ENCODE measurements at places on chromosomes 6 and 20.

DNA sequence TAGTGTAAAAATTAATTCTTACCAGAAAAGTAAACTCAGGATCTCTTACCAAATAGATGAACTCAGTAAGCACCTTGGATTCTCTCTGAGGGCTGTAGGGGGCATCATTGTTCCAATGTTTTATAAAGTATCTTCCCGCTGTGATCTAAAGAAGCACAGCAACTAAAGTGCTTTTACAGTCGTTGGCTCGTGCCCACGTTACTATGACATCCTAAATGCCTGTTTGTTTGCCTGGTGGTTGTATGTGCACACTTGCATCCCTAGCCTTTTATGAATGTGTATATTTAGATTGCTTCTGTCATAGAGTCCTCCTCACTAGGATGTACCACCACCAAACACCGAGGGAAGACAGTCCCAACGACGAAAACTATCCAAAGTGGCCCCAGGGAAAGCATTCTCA, 34.5 kb downstream of the SLX4IP start:
- DNase-seq = peak; percentile 89

GRCh38 chr20:59648466-59649070, 44.2 kb downstream of the PHACTR3 start:
- no peak for DNase-seq

GRCh38 chr6:31690231-31691077, 9.6 kb upstream of the LY6G5C start:
- DNase-seq = no peak

DNA sequence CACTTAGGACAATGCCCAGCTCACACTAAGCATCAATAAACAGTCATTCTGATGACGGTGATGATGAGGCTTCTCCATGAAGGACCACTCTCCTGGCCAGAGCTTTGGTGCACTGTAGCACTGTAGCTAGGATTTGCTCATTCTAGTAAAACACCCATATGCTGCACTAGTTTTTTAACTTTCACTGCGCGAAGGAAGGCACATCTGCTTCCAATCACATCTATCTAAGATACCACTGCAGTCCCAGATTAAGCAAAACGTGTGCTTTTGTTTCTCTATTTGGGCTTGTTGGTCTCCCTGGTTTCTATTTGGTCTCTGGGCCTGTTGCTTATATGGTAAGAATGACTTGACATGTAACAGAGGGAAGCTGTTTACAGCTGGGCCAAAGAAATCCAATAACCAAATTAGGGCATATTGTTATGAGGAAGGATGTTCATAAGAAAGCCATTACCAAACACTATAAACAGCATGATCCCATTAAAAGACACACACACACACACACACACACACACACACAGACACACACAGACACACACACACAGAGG, 62.4 kb downstream of the FAM229B start:
- DNase-seq = peak; percentile 39

- DNase-seq = no peak
Measured at GRCh38 chr20:19396460-19397081, 184.1 kb downstream of the SLC24A3 start.

GRCh38 chr6:68256391-68256790, 378.7 kb upstream of the ADGRB3 start:
- DNase-seq = no peak

- no peak for DNase-seq
Measured at GRCh38 chr6:167797476-167798265, 29.0 kb upstream of the AFDN start.

GRCh38 chr6:90485635-90486277, 101.1 kb downstream of the MAP3K7 start:
- no peak for DNase-seq

DNA sequence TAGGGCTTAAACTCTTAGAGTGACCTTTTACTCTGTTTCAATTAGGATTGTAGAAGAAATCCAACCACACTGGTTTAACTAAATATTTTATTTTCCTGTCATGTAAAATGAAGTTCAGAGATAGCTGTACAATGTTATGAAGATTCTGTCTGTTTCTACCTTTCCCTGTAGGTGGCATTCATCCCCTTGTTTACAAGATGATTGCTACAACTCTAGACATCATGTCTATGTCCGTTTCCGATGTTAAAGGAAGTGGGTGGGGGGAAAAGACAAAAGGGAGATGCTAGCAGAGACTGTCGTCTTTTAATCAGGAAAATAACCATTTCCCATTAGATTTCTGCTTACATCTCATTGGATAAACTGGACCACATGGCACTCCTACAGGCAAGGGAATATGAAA, 30.9 kb upstream of the RIMS1 start:
- DNase-seq = no peak

- no peak for DNase-seq
Measured at GRCh38 chr6:54579011-54579410, 267.6 kb upstream of the FAM83B start.

DNA sequence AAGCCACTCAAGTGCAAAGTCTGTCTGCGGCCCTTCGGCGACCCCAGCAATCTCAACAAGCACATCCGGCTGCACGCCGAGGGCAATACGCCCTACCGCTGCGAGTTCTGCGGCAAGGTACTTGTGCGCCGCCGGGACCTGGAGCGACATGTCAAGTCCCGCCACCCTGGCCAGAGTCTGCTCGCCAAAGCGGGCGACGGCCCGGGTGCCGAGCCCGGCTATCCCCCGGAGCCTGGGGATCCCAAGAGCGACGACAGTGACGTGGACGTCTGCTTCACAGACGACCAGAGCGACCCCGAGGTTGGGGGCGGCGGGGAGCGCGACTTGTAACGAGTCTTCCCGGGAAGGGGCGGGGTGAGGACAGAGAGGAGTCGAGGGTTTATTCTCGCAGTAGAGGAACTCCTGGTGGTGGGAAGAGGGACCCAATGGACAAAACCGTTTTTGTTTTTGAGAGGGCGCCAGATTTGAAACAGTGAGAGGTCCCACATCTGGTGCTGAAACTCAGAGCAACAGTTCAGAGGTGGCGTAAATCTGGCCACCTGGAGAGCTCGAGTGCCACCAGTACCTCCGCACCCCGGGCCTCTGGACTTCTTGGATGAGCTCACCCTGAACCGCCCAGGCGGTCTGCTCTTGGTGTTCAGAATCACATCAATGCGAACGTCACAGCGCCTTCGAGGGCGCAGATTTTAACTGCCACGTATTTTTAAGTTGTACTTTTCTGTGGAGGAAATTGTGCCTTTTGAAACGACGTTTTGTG, 8.0 kb downstream of the PRDM13 start:
- no peak for DNase-seq

DNA sequence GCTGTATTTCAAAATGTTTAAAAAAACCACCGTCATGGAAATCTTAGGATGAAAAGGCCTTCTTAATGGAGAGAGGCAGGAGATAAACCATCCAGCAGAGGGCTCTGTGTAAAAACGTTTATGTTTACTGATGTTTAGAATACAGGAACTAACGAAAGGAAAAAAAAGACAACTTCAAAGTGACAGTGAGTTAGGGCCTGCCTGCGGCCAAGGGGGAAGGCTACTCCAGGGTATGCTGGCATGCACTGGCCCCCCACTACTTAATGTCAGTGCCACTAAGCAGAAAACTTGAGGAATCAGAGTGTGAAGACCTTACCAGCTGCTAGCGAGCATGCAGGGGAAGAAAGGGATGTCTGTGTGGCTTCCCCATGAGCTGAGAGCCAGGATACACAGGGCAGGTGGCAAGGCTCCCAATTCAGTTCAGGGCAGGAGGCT, 47.7 kb downstream of the AKAP7 start:
- peak; percentile 27 for DNase-seq

DNA sequence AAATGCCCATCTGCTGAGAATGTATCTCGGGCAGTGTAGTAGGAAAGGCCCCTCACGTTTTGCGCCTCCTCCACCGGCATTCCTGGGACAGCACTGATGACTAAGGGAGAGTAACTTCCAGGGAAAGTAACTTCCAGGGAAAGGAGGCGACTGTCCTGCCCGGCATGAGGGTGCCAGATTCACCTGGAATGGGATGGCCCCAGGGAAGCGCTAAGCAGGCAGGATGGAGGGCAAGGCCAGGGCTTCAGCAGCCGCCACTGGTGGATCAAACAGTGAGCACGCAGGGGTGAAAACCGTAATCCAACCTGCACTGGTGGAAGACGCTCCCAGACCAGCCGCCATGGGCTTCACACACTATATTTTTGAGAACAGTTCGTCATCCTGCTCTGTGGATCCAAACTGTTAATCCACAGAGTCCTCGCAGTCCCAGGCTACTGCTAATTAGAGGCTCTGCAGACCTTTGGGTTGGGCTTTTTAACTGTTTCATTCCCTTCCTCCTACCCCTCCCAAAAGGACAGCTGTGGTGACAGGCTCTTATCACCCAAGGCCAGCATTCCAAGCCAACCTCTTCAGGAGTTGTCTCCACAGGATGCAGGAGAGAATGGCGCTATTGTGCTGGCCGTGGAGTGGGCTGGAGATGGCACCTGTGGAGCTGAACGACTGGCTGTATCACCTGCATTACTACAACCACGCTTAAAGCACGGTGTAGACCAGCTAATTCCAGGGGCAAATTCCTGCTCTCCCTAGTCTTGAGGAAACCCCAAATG, 178.9 kb downstream of the DLL1 start:
- DNase-seq = peak; percentile 11

DNA sequence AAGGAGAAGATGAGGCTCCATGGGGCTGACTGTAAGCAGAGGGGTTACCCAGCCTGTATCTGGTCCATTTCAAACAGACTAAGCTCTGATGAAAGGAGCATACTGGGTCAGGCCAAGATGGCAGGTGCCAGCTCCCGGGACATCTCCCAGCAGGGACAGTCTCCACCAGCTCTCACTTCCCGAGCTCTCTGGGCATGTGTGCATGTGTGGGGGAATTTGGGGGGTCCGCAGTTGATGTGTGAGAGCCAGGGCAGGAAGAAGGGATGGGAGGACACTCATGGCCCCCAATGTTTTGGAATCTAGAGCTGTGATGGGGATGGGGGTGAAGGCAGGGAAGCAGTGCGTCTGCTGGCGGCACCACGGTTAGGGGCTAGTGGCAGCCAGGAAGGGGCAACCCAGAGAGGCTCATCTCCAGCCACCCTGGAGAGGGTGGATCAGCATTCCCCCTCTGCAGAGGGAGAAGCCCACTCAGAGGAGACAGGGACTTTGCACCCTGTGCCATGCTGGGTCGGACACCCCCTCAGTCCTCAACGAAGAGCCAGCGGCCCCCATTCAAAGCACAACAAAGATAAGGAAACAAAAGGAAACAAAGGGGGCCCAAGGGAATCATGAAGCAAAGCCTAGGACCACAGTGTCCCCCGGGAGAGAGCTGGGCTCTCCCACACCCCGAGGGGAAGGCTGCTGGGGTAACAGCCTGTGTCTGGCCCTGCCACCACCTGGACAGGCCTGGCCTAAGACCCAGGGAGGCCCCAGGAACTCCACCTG, 52.4 kb downstream of the DSTN start:
- DNase-seq = peak; percentile 15

DNA sequence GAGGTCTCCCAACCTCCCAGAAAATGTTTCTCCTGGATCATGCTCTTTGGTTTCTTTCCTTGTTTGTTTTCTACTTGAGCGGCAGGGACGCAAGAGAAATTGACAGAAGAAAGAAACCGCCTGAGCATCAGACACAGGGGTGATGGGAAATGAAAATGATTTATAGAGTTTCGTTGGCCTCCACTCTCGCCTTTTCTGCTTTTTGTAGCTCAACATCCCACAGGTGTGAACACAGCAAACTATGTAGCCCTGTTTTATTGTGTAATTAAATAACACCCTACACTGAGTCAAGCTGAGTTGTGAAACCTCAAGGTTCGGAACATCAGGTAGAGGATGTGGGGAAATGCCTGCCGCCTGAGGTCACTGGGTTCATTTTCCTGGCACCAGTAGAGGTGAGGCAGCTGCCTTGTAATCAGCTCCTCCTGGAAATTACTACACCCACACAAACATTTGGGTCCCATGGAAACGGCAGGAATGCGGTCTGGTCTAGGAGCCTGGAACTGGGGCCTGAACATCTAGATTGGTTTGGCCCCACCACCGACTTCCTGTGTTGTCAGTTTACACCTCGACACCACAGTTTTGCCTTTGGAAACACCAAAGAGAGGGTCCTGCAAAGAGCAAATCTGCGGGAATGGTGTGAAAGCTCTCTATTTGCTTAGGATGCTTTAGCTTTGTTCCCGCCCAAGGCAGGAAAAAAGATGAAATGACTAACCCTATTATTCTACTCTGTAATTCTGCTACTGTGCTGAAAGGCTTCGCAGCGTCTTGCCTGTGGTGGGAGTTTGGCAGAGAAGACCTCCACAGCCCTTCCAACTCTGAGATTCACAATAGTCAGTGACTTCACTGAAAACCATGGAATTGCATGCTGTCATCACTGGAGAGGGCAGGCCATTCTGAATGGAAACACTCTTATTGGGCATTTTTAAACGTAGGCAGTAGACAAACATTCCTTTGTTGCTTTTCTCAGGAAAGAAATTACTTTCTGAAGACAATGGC, 53.0 kb downstream of the ADAT2 start:
- peak; percentile 79 for DNase-seq

DNA sequence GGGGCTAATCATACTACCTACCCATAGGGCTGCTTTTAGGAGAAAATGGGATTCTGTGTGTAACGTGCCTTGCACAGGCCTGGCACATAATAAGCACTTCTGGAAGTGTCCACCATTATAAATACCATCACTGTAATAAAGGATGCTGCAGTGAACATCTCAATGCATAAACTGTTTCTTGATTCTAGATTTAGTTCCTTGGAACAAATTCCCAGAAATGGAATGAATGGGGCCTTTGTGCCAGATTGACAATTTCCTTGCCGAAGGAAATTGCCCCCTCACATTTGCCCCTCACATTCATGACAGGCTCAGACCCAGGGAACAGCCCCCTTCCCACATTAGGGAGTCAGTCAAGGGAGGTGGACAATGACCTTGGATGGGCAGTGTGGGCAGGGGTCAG, 29.2 kb downstream of the BPIFB4 start:
- DNase-seq = no peak

DNA sequence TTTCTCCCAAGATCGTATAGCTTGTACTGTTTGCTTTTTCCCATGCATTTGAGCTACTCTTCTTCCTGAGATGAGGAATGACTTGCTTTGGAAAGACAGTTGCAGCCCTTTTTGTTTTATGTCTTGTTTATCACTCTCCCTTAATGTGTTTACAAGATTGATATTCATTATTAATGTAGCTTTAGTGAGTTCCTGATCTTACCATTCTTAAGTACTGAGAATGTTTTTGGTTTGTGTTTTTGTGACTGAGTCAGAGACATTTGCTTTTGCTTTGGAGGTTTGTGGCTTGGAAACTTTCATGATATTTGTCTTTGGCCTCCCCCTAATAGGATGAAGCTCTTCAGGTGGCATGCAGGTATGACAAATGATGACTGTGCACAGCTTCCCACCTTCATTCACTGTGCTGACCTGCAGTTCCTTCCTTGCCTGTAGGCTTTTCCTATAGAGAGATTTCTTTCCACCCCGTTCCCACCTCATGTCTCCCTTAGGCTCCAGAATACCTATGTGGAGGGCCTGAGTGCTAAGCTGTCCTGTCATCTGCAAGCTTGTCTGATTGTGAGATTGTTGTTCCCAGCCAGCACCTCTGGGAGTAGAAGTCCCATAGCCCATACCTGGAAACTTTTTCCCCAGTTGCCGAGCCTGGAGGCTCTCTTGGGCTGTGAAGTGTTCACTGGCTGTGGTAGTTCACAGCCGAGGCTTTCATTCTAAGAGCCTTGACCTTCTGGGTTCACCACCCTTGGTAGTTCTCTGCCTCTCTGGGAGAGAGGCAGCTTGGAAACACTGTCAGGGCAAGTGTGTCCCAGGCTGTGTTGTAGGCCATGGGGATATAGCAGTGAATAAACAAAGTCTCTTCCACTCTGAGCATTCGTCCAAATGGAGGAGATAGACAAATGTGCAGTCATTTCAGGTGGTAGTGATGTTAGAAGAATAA, 27.1 kb downstream of the CDS2 start:
- no peak for DNase-seq

Data from right hindlimb (tissue), 1 donor.